Osteocyte (in vitro differentiated cells): ENCODE measurements at places on chromosomes 1 and 21. TPM values are rescaled to one million over a fixed set of nuclear protein-coding genes. Genes with fewer than 3 reads are reported as not detected.

BMP8B gene
- total RNA-seq, result 0.08 TPM in 1 of 2 replicates, not detected in the other

FLG2 gene
- total RNA-seq, result not detected in 2 replicates

DNA sequence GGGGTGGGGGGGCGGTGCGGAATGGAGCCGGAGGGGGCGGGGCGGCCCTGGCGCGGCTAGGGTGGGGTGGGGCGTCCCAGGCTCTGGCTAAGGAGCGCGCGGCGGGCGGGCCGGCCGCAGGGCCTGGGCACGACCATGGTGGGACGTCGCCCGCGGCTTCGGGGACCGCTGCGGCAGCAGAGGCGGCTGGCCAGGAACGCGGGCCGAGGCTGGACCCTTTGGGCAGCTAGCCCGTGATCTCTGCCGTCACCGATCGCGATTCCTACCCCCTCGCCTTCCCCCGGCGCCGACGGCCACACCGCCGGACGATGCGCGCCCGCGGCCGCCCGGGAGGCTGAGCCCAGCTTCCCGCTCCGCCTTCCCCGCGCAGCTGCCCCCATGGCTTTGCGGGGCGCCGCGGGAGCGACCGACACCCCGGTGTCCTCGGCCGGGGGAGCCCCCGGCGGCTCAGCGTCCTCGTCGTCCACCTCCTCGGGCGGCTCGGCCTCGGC lies at the start of gene MAP3K21:
TSS of gene MAP3K21 (plus strand) at position 74 of the 491 bp plus-strand sequence. CDS start at position 379, 305 bp downstream.
- H3K4me1 ChIP-seq, result peaks cover 6% of the 10 kb centered on the region
- peak within 1 kb of the TSS; percentile 71 for H3K4me3 ChIP-seq
- no peaks in the 10 kb centered on the region for H3K36me3 ChIP-seq
- H3K27ac ChIP-seq, result no peak within 1 kb of the TSS
- H3K27me3 ChIP-seq, result peaks cover 37% of the 10 kb centered on the region
- no peak for DNase-seq

DNA sequence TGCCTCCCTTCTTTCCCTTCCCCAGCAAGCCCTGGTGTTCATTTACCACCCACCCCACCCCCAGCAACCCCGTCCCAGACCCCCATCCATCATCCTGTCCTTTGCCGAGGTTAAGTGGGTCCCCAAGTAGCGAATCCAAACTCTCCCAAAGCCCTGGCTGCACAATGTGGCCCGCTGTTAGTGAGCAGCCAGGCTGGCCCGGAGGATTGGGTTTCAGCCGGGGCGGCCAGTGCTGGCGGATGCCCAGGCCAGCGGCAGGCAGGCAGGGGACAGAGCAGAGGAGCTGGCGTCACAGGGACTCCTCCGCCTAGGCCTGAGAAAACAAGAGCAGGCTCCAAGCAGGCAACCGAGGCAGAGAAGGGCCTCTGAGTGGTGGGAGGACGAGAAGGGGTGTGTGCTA lies 61.4 kb downstream of the EPHB2 start:
- H3K36me3 ChIP-seq, result no peaks in the 10 kb centered on the region
- DNase-seq, result no peak
- H3K4me3 ChIP-seq, result no peak overlapping the region
- H3K27me3 ChIP-seq, result no peaks in the 10 kb centered on the region
- H3K4me1 ChIP-seq, result peaks cover 21% of the 10 kb centered on the region

DNA sequence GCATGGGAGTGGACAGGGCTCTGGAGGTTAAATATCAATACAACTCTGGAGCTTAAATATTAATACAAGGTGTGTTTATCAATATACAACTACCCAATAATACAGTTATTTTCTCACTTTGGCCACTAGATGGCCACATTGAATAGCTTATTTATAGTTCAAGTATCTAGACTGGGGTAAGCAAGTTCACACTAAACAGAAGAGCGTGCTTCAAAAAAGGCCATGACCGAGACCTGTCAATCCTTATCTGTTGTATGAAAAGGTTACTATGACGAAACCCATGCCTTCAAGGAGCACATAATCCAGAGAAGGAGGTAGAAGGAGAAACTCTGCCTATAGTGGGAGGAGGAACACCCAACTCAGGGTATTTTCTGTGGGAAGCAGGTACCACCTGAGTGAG lies 29.1 kb downstream of the CHML start:
- no peak overlapping the region for H3K27ac ChIP-seq
- H3K36me3 ChIP-seq, result no peaks in the 10 kb centered on the region
- no peaks in the 10 kb centered on the region for H3K27me3 ChIP-seq
- H3K4me1 ChIP-seq, result peaks cover 47% of the 10 kb centered on the region
- DNase-seq, result no peak
